T-helper 2 cell treated with Interferon-gamma antibody and Interleukin-4, amounts not matched to agents 5 μg/mL and 100 μg/mL, for 36 hours (primary cell): ENCODE measurements at places on chromosomes 4 and X.
A peak's percentile ranks its signal among the peaks of the same experiment; 100 is the strongest.

DNA sequence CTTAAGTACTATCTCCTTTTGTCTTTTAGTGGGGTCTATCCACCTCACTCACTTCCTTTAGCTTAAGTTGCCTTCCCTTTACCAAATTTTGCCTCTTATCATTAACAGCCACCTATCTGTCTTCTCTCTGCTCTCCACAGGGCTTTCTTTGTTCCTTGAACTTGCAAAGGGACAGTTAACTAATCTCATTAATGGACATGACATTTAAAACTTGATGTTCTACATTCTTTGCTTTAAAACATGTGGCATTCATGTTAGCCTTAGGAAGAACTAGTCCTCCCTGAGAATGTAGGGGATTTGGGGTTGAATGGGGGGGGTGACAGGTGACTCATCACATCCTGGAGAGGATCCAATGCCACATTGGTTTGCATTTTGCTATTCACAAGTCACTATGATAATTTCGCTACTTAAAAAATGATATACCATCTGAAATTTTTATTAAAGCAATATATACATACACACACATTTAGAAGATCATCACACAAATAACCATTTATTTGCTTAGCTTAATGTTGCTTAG is 41.0 kb upstream of the DMD start:
- DNase-seq: no peak

DNA sequence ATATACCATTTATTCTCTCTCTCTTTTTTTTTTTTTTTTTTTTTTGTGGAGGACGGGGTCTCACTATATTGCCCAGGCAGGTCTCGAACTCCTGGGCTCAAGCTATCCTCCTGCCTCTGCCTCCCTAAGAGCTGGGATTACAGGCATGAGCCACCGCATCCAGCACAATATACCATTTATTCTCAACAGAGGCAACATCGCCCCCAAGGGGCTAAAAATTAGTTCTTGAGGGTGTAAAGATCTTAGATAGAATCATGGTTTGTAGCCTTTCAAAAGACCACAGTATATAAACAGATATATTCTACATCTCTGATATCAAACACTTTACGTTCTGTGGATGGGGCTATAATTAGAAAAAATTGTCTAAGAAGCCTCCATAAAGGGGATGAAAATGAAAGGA is 39.8 kb upstream of the TCEAL2 start:
- no peak for DNase-seq

DNA sequence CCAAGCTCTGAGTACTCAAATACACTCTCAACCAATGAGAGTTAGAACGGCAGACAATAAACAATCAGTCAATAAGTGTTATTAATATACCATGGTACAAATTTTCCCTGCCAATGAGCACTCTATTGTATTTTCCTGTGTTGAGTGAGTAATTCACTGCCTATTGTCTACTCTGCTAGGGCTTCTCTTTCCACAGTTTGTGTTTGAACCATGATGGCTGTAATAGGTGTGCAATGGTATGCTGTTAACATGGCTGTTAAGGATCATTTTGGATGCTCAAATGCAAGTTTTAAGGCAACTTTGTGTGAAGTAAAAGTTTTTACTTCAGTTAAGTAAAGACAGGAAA is 41.2 kb downstream of the RPS6KA3 start:
- DNase-seq: no peak

- no peak for DNase-seq
These were observed 595.6 kb downstream of the TRAM1L1 start for GRCh38 chr4:116489739-116490138.

- no peak for DNase-seq
These were observed 102.5 kb downstream of the ZNF518B start for GRCh38 chr4:10354746-10355145.

DNA sequence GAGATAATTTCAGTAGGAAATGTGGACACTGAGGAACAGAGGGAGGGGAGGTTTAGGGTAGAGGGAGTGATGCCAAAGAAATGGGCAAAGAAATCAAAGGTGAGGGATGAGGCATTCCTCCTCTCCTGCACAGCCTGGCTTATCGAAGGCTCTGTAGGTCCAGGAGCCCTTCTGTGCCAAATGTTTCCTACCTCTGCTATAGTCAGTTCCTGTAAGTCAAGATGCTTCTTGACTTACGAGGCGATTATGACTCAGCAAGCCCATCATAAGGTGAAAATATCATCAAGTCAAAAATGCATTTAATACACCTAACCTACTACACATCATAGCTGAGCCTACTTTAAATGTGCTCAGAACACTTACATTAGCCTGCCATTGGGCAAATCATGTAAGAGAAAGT is 60.0 kb upstream of the ARHGAP24 start:
- no peak for DNase-seq

- DNase-seq: no peak
These were observed 12.0 kb downstream of the NSDHL start for GRCh38 chrX:152842772-152843338.

GRCh38 chrX:136662104-136662503 is 14.1 kb downstream of the CD40LG start:
- DNase-seq: no peak

DNA sequence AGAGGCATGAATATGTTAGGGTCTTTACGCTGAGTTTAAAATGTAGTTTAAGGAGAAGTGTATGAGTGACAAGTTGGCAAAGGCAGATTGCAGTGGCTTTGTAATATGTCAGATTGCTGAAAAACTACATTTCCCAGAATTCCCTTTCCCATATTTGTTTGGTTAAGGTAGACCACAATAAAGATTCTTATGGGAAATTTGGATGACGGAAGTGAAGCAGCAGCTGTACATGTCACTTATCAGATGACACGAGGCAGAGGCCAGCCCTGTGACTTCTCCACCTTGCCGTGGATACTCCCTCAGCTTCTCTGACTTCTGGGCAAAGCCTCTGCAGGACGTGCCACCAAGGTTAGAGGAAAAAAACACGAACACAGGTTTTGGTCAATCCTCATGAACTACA is 229.7 kb upstream of the DKK2 start:
- DNase-seq: no peak

- no peak for DNase-seq
These were observed 143.4 kb downstream of the GLRA2 start for GRCh38 chrX:14672611-14673172.

DNA sequence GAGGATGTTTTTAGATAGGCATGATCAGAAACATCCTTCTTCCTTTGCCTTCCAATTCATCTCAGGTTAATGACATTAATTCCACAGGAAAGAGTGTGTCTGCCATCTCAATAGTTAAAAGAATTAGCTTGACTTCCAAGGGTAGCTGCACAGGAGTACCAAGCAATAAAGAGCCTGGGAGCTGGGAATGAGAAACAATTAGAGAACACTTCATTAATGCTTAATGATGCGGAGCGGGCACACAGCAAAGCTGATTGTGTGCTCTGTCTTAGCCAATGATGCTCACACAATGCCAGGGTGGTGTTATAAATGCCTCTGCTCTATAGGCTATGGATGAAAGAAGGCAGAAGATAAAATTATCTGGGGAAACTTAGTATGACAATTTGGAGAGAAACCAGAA is 1052.5 kb upstream of the LCORL start:
- DNase-seq: no peak

GRCh38 chr4:139892973-139893736 is 227.5 kb downstream of the MGST2 start:
- DNase-seq: no peak

DNA sequence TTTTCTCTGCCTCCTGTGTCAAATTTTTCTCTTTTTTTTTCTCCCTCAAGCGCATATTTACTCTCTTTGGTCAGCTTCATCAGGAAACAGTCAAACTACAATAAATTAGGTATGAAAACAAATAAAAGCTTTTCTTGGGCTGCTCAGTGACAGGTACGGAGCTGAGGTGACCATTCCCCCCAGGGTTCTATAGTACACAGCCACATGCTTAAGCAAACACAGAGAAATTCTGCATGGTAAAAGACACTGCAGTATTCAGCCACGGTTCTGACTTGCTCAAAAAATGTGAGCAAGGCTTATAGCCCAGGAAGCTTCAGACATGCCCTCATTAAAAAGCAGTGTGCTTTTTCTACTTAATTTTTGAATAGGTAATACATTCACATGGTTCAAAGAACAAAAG is 138.5 kb downstream of the GRIA3 start:
- no peak for DNase-seq

GRCh38 chrX:130975947-130976346 is 72.9 kb upstream of the ENOX2 start:
- no peak for DNase-seq

DNA sequence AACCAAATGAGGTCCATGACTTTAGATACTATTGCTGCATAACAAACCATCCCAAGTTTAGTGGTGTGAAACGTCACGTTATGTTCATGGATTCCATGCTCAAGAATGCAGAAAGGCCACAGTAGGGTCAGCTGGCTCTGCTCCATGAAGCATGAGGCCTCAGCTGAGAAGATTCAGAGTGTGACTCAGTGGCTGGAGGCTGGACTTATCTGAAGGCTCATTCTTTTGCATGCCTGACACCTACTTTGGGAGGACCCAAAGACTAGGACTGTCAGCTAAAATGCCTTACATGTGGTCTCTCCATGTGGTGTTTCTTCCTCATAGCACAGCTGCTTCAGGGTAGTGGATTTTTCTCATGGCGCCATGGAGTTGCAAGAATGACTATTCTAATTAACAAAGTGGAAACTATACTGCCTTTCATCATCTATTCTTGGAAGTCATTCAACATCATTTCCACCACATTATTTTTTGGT is 11.5 kb upstream of the CCDC149 start:
- DNase-seq: no peak

DNA sequence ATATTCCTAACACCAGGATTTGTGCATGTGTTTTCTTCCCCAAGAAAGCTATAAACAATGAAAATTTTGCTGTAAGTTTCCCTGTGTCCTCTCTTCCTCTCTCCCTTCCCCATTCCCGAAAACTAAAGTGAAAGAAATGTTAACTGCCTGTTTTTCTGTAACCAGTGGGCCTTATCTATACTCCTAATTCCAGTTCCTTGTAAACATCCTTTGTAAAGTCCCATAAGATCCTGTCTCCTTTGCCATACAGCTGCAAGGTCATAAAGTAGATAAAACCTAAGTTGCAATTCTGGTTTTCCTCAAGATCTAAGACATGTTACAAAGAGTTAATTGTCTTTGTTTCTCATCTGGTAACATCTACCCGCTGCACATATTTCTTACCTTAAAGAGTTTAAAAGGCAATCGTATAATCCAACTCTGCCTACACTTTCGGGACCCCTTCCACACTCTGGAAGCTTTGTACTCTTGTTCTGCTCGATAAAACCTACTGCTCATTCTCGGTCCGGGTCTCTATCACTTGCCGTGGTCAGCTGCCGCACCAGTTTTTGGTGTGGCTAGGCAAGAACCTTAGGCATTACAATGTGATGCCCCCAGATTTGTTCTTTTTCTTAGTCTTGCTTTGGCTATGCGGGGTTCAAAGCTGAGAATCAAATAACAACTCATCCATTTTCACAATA is 20.5 kb downstream of the UGT2B7 start:
- DNase-seq: no peak

- no peak for DNase-seq
These were observed 254.6 kb downstream of the STIM2 start for GRCh38 chr4:27115221-27115620.

DNA sequence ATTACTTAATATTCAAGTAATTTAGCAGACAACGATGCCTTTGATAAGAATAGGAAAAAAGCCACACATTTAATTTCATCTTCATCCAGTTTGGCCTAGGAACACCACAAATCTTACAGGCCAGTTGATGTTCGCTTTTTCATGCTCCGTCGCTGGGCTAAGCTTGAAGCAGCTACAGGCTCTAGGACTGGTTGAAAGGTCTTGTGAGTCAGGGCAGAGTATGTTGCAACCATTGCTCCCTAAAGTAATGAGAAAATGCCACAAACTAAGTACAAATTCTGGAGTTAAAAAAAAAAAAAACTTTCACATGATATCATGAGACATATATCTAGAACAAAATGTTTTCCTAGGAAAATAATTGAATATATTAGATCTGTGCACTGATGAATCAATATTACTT is 123.8 kb downstream of the RPS6KA6 start:
- no peak for DNase-seq

DNA sequence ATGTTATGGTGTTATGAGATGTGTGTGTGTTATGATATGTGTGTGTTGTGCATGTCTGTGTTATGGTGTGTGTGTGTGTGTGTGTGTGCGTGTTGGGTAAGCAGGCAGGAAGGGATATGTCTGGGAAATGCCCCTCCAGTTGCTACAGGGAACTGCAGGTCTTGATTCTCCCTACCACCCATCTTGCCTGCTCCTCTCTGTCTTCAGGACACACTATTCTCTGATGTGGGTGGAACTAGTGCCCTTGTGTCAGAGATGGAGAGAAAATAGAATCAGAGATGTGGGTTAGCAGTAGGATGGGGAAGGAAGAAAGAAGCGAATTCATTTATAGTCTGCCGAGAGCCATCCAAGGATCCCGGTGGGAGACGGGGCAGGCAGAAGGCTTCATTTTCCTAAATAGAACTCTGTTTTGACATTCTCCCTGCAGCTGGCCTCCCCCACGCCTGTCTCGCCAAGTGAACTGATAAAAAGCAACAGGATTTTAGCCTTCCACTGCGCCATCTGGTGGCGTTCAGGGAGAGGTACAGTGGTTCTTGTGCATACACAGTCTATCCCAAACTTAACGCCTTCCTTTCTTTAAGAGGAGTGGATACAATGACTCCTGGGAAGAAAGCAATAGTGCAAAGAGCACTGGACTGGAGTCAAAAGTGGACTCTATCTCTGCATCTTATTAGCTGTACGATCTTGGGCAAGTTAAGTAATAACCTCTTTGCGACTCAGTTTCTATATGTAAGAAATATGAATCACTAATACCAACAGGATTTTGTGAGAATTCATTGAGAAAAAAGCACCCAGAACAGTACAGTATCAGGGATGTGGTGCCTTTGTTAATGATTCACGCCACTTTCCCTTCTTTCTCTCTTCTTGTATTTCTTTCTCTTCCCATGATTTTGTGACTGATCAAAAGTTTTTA is 14.1 kb upstream of the MGST2 start:
- DNase-seq: peak; percentile 47

GRCh38 chr4:149896432-149896831 is 80.8 kb upstream of the IQCM start:
- no peak for DNase-seq

GRCh38 chr4:2689114-2689513 is 67.0 kb downstream of the TNIP2 start:
- DNase-seq: no peak

DNA sequence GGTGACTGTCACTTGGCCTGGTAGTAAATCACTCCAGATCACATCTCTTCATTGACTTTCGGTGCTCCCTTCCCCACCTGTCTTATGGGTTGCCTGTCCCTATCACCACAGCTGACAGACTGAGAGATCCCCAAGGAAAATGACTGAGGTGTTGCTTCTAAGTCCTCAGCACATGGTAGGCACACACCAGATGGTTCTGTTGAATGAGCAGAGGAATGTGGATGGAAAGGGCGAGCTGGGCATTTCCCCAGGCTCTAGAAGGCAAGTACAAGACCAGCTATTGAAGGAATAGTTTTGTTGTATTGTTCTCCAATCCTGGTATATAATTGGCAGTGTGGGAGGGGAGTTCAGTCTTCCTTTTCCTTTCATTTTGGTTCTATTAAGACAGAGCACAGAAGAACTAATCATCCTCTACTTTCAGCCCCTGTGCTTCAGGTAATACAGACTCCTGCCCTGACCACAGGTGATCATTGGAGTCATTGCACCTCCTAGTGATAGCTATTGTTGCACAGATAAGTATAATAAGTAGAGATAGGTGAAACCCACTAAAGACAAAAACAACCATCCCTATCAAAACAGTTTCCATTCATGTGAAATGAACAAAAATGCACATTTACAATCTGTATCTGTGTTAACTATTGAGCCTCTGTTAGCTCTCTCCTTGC is 158.6 kb downstream of the TRAM1L1 start:
- DNase-seq: no peak
